ENCODE measurements at places on chromosomes 12 and 14.

DNA sequence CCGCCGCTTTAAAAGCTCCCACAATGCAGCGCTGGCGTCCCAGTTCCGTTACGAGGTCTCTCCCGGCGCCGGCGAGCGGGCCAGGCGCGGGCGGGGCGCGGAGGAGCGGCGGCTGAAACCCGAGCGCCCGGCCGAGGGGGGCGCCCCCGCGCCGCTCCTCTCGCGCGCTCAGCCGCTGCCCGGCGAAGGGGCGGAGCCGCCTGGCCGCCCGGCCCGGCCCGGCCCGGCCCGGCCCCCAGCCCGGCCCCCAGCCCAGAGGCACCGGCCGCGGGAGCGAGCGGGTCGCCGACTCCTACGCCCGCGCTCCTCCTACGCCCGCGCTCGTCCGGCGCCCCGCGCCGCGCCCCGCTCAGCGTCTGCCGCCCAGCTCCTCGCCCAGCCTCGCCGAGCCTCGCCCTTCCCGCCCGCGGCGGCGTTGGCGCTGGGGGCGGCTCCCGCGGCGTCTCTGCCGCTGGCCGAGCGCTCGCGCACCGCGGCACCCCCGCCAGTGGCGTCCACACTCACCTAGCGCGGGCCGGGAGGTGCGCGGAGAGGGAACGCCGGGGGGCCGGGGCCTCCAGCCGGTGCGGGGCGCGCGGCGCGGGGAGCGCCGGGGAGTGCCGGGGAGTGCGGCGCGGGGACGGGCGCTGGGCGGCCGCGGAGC is at the start of gene RASSF8:
Gene RASSF8 (plus strand): TSS at position 255 of the 643 bp plus-strand sequence. CDS start 96,662 bp downstream, outside the sequence.
- peak; percentile 77 for DNase-seq

- no peak for DNase-seq
Measured at GRCh38 chr14:30410986-30411385, 148.0 kb upstream of the G2E3 start.

- DNase-seq = no peak
Measured at GRCh38 chr14:88322504-88323085, 474 bp downstream of the KCNK10 start.

- no peak for DNase-seq
Measured at GRCh38 chr12:131687346-131688125, 23.4 kb upstream of the SFSWAP start.

DNA sequence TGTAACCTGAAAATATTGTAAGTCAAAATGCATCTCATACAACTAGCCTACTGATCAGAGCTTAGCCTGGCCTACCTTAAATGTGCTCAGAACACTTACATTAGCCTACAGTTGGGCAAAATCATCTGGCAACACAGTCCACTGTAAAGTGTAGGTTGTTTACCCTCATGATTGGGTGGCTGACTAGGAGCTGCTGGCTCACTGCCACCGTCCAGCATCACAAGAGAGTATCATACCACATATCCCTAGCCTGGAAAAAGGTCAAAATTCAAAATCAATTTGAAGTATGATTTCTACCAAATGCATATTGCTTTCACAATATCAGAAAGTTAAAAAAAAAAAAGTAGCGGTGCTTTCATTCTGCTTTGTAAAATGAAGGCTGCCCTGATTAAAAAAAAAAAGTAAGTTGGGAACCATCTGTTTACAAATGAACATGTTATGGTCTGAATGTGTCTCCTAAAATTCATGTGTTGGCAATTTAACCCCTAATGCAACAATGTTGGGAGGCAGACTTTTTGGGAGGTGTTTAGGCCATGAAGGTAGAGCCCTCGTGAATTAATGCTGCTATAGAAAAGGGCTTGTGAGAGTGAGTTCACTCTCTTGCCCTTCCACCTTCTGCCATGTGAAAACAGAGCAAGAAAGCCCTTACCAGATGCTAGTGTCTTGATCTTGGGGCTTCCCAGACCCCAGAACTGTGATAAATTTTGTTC is 211.8 kb downstream of the PPM1H start:
- no peak for DNase-seq

- DNase-seq = no peak
Measured at GRCh38 chr12:122935318-122935717, 30.9 kb downstream of the ABCB9 start.

GRCh38 chr14:63663428-63664341 is 22.0 kb upstream of the WDR89 start:
- no peak for DNase-seq

GRCh38 chr12:122949816-122950675 is 16.2 kb downstream of the ABCB9 start:
- no peak for DNase-seq

GRCh38 chr14:99792210-99792535 is 1.0 kb upstream of the EML1 start:
- no peak for DNase-seq

GRCh38 chr12:7751394-7751793 is 4.2 kb upstream of the CLEC4C start:
- no peak for DNase-seq

DNA sequence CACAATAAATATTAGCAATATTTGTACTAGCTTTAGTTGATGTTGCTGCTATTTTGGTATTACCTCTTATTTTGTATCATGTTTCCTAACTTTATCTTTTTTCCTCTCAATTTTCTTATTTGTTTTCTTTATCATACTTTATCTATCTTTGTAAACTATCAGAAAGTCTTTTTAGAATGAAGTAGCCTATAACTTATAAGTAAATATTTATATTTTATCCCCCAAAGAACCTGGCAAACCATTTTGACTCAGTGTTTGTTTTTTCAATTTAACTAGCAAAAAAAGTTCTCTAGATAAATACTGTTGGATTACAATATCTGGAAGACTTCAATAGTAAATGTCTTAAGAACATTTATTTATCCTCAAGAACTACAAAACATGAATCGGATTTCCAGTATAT is 135.7 kb upstream of the PDZRN4 start:
- DNase-seq = no peak

DNA sequence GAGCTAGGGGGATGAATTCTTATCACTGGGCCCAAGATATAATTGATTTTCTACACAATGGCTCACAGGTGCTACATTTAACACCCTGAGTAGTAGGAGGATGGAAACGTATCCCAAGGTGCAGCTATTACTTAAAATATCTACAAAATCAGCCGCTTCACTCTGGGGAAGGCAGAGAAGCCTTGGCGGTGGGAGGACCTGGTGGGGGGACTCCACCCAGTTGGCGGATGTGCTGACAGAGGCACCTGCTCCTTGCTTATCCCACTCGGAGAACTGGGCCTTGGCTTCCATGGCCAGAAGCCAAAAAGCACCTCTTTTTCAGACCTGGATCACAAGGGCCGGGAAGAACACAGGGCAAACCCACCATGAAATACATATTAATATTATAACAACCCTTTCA is 106.3 kb downstream of the OTX2 start:
- no peak for DNase-seq

DNA sequence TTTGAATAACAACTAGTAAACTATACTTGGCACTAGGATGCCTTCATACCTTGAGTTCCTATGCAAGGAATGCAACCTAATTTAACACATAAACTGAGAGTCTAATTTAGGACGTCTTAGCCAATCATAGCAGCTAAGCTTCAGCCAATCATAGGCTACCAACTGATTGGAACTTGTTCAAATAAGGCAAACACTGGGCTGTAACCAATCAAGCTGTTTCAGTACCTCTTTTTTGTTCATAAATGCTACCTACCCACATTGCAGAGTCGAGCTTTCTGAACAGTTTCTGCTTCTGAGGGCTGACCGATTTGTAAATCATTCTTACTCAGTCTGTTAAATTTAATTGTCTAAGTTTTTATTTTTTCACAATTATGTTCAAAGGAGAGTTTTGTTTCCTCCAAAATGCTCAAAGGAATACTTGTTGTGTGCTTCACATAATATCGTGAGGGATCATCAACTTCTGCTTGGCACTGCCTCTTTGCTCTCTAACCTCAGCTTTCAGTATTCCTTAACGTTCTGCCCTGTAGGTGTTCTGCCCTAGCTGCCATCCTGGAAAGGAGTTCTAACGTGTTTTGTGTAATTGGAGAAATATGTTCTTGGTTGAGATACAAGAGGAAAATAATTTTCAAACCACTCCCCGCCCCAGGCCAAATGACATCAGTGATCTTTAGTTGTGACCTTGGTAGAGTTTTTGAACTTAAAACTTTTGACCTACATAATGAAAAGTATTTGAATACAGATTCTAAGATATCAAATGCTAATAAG is 380.4 kb upstream of the MIS18BP1 start:
- no peak for DNase-seq

DNA sequence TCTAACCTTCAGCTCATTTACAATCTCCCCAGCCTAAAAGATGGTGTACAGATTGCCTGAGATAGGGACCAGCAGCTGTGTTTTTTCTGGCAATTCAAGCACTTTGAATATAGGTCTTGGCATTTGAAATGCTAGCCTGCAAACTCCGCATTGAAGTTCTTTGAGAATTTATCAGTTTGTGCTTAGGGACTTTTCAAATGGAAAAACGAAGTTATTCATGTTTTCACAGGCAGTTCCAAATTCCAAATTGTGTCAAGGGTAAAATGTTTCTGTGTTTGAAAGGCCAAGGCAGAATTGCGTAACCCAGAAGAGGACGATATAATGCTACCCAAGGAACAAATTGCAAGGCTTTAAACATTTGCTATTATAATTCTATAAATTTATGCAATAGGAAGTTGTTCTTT is 168.9 kb upstream of the RASSF8 start:
- DNase-seq = no peak

DNA sequence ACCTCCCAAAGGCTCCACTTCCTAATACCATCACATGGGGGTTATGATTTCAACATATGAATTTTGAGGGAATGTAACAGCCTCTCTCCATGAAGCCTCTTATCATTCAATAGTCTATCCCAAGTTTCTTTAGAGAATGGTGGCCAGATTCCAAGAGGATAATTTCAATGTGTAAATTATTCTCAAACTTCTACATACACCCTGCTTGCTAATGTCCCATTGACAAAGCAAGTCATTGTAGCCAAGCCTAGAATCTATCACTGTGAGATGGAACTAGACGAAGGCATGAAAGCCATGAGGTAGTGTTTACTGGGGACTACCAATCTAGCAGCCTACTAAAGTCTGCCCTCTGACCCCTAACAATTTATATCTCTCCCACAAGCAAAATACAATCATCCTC is 3.8 kb downstream of the INHBC start:
- DNase-seq = no peak

DNA sequence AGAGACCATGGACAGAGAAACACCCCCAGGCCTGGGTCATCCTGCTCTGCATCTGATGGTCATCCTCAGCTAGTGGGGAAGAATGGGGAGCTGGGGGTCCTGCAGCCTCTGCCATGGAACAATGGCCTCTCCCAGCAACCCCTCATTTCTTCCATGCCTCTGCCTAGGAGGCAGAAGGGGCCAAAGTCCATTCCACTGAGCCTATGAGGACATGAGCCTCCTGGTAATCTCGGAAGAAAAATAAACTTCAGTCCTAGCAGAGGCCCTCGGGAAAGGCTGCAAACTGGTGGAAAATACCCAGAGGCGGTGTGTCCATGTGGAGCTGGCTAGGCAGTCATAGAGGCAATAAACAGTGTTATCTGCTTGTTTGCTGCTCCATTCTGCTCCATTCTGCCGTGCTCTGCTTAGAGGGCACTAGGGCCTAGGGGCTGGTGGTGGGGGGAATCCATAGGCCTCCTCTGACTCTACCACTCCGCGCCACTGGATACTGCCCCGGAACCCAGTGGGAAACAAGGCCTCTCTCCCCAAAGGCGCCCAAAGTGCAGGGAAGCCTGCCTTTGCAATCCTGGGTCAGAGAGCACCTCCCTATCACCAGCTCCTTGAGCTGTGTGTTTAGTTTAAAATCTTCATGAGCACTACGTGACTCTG is 4.5 kb downstream of the PGF start:
- no peak for DNase-seq

GRCh38 chr12:71702590-71702989 is 16.7 kb downstream of the TMEM19 start:
- DNase-seq = no peak

DNA sequence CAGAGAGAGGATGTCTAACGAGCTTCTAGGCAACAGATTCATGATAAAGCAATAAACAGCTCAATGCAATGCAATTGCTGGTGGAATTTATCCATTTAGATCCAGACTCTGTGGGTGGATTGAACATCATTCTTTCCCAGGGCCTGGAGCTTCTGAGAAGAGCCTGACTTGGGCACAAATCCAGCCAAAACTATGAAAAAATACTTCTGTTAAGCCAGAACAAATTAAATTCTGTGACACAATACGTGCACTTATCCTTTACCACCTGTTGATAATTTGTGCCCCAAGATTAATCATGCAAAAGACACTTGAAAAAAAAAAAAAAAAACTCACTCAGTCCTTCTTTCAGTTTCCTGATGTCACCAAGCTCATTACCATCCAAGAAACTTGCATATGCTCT is 446.0 kb upstream of the DCN start:
- no peak for DNase-seq

GRCh38 chr12:49588721-49589516 is 16.5 kb downstream of the FAM186B start:
- no peak for DNase-seq

DNA sequence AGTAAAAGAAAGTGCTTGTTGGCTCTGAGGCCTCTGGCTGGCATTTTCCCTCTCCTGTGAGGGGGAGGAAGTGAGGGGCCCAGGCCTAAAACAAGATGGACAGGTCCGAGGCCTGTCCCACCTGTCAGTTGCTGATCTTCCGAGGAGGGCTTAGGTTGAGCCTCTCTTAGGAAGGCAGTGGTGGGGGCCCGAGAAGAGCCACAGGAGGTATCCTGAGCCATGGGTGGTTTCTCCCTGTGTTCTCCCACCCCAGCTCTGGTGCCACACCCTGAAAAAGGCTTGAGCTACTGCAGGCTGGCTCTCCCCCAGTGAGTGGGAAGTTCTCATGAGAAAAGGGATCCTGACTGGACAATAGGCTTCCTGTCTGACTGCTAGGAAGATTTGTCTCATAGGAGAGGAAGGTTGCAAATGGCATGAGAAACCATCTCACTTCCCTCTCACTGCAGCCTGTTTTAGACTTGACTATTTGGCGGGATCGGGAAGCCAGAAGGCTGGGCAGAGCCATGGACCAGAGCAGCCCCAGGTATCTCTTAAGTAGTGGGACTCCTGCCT is 72.1 kb upstream of the SRSF5 start:
- no peak for DNase-seq

DNA sequence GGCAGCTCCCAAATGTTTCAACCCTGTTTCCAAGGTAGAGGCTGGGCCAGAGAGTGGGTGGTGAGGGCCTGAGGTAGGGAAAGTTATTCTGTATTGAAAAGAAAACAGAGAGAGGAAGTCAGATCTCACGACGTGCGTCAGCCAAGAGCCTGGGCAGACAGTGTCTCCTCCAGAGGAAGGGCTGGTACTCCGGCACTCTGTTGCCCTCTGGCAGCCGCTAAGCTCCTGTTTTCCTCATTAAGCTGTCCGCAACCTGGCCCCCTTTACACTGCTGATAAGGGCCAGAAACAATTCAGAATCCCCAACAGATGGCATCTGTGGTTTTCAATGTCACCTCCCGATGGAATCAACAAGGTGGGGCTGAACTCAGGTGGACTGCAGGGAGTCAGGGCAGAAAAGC is 26.0 kb upstream of the LTBP2 start:
- DNase-seq = no peak

GRCh38 chr14:55819610-55820304 is 239.8 kb downstream of the KTN1 start:
- no peak for DNase-seq

- DNase-seq = no peak
Measured at GRCh38 chr12:122862110-122862634, 26.9 kb downstream of the HIP1R start.
